ENCODE measurements at places on chromosomes 5 and 9.

- DNase-seq = no peak
These were observed 52.9 kb downstream of the ELL2 start for GRCh38 chr5:95908799-95909198.

- no peak for DNase-seq
These were observed 104.8 kb downstream of the PBX3 start for GRCh38 chr9:125851979-125852378.

GRCh38 chr5:164235300-164235891 lies 730.0 kb downstream of the MAT2B start:
- DNase-seq = no peak

DNA sequence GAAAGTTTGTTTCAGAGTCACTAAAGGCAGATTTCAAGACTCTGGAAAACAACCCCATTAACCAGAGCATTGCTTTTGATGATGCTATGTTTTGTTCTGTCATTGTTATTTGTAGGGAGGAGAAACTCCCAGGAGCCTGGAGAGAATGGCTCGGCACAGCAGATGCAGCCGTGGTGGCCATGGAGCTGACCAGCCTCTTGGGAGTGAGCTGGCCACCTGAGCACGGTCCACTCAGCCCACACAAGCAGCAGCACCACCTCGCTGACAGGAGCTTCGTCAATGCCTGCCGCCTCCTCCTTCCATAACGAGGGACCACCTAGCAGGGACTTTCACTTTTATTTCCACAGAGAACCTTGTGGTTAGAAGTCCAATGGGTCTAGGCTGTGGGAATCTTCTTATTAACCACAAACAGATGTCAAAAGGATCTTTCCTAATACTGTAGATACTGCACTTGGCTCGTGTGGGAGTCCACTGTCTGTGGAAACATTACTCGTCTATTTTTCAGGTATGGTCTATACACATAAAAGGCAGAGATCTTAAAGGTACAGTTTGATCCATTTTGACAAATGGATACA lies 21.0 kb upstream of the SMIM32 start:
- DNase-seq = no peak

GRCh38 chr5:142845954-142846398 lies 75.8 kb downstream of the ARHGAP26 start:
- no peak for DNase-seq

GRCh38 chr5:177958696-177959095 lies 37.3 kb downstream of the PROP1 start:
- no peak for DNase-seq

DNA sequence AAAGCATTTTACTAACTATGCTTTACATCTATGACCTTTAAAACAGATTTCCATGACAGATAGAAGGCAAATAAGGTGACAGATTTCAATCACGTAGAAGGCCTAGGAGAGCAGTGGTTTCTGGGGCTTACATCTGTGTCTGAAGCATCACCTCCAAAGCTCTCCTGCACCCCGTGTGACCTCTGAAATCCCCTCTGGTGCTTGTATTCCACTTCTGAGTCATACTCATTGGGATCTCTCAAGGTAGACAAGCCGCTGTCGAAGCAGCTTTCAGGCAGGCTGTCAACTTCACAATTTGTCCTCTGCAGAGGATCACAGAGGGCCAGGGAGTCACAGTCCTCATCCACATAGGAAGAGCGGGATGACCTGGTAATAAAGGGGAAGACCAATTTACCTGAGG lies 62.2 kb downstream of the RASEF start:
- DNase-seq = no peak

DNA sequence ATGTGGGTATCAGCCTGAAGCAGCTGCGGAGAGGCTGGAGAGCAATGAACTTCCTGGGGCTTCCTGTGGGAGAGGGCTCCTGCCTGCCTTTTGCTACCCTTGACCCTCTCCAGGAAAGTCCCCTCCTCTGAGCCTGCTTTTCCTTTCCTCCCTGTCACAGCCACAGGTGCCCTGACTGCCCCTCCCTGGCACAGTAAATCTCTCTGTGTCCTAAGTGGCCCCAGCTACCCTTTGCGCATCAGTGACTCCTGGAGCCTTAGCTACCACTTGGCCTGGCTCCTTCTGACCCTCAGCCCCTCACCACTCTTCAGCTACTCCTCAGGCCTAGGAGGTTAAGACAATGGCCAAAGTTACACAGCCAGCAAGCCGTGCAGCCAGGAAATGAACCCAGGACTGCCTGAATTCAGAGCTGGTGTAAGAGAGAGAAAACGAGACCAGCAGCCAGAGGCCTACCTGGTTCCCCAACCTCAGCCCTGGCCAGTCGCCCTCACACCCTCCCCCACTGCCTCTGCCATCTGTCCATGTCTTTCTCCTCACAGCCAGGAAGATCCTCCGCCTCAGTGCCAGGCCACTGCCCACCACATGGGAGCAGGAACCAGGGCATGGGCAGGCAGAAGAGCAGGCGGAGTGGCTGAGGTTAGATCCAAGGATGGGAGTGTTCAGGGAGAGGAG lies 18.6 kb downstream of the CNTFR start:
- DNase-seq = no peak

- DNase-seq = no peak
These were observed 25.4 kb upstream of the RASGRF2 start for GRCh38 chr5:80934751-80935150.

- DNase-seq = no peak
These were observed 184.1 kb downstream of the MARCHF11 start for GRCh38 chr5:15995341-15996052.

DNA sequence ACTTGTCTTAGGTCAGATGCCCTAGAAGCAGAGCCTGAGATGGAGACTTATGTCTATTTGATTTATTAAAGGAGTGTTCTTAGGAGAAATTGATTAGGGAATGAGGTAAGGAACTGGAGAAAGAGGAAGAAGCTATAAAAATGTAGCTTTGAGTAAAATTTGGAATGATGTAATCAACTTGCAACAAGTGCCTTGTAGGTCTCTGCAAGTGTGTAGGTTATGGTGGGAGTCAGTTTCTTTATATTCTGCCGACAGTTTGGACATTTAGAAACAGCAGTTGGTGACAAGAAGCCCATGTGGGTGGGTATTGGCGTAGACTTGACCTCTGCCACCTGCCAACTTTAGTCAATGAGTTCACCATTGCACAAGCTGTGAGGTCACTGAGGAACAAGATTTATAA lies 986.5 kb downstream of the CDH18 start:
- no peak for DNase-seq

- DNase-seq = peak; percentile 73
These were observed 75.5 kb downstream of the PHAX start for GRCh38 chr5:126676195-126676624.

DNA sequence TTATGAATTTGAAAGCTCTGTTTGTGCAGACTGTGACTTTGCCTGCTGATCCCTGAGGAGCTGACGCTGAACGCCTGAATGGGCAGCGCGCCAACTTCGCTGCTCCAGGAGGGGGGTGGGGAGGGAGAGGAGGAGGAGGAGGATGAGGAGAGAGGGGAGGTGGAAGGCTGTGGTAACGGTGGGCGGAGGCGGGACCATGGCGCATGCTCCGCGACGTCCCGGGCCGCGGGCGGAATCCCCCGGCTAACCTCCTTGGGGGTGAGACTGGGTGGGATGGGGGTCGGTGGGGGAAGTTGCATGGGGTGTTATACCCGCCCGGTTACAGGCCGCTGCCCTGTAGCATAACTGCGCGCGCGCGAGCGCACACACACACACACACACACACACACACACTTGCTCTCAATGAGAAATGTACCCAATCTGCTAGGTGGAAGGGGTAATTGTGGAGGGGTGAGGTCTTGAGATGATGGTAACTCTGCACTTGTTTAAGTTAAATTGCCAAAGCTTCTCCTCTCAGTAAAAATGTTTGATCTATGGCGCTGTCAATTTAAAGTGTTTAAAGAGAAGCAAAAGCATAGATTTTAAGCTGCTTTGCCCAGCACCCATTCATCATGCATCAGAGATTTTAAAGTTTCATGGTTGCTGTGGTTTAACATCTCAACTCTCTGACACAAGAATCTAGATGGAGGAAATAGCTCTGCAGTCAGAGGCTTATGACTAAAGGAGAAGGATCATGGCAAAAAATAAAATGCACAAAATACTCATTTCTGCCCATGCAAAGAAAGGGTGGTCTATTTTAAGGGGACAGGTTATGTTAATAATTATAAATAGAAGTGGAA lies 76.6 kb upstream of the TBCA start:
- DNase-seq = peak; percentile 37

DNA sequence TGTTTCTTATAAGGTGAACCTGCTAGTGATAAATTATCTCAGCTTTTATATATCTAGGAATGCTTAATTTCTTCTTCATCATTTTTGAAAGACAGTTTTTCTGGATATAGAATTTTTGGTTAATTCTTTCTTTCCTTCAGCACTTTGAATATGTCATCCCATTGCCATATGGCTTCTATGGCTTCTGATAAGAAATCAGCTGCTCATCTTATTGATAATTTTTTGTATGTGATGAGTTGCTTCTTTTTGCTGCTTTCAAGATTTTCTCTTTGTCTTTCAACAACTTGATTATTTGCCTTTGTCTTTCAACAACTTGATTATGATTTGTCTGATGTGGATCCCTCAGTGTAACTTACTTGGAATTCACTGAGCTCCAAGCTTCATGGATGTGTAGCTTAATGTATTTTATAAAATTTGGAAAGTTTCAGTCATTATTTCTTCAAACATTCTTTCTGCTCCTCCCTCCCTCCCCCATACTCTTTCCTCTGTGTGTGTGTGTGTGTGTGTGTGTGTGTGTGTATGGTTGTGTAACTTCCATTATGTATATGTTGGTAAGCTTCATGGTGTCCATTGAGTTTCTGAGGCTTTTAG lies 243.9 kb downstream of the TLE1 start:
- no peak for DNase-seq

DNA sequence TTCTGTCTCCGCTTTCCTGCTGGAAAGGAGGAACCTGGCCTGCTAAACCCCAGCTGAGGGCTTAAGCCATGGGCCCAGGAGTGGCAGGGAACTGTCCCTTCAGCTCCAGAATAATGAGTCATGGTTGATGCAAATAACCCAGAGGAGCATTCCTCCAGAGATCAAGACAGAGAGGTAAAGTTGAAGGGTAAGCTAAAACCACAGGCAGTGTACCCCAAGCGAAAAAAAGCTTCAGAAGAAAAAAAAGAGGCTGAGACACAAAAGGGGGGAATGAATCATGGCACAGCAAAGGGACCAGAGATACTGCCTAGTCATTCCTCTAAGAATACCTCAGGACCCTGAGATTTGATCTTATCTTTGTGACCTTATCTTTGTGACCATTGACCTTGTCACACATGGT lies 199.5 kb upstream of the TAS2R1 start:
- no peak for DNase-seq

DNA sequence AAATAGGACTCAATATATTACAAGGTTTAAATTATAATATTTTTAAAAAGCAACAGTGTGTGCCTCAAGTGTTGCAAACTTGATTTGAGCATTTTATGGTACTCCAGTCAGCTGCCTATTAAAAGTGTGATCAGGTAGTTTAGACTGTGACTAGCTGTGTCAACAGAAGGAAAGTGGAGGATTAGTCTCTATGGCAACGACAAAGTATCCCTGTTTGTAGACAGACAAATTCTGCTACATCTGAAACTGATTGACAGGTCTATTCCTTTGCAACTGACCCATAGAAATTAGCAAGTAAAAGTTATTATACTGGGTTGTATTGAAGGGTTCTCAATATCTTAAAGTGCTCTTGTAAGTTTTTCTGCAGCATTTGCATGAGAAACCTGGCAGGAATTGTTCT lies 249.8 kb upstream of the ARRDC3 start:
- no peak for DNase-seq

DNA sequence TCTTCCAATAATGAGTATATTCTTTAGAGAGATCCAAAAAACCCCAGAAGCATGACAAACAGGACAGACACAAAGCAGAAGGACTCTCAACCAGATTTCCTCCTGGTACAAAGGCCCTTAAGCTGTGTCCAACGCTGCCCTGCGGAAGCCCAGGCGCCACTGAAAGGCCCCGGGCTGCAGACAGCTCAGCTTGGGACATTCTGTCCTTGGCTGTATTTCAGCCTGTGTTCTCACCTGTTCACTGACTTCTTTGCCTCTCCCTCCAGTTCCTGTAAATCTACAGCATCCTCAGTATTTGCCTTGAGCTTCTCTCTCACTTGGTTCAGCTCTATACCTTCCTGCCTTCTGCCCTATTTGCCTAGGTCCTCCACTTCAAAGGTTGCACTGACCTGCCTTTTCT lies 96.5 kb downstream of the SH3TC2 start:
- no peak for DNase-seq

DNA sequence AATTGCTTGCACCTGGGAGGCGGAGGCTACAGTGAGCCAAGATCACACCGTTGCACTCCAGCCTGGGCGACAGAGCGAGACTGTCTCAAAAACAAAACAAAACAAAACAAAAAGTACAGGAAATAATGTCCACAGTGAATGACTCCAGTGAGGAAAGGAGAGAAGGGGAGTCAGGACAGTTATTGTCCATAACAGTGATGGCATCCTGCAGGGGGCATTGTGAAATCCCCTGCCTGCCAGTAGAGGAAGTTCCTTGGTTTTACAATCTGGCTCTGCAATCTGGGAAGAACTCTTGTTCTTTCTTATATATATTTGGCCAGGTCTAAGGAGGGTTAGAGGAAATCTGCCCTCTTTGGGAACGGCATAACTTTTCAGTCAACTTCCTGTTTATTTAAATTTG lies 8.2 kb downstream of the SH3GL2 start:
- peak; percentile 1 for DNase-seq

- DNase-seq = no peak
These were observed 24.4 kb downstream of the BHMT start for GRCh38 chr5:79135790-79136553.

GRCh38 chr9:89135591-89136166 lies 42.9 kb downstream of the SHC3 start:
- no peak for DNase-seq

GRCh38 chr5:56516035-56516434 lies 282.9 kb upstream of the ANKRD55 start:
- DNase-seq = no peak

DNA sequence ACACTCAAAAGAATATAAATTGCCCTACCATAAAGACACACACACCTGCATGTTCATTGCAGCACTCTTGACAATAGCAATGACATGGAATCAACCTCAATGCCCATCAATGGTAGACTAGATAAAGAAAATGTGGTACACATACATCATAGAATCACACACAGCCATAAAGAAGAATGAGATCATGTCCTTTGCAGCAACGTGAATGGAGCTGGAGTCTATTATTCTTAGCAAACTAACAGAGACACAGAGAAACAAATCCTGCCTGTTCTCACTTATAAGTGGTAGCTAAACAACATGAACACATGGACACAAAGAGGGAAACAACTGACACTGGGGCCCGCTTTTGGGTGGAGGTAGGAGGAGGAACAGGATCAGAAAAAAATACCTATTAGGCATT lies 2062.2 kb upstream of the CDH6 start:
- DNase-seq = no peak

DNA sequence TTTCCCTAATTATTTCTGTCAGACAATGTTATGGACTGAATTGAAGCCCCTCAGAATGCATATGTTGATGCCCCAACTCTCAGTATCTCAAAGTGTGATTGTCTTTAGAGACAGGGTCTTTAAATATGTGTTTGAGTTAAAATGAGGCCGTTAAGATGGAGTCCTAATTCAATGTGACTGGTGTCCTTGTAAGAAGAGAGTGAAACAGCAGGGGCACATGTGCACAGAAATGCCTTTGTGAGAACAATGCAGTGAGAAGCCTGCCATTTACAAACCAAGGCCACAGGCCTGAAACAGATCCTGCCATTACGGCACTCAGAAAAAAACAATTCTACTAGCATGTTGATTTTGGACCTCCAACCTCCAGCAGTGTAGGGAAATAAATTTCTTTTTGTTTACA lies 483.0 kb upstream of the DMAC1 start:
- no peak for DNase-seq

Measured in suppressor macrophage treated with lipopolysaccharide for 4 hours (primary cell).